Panc1 (cell line): ENCODE measurements at places on chromosomes 3 and 15.

DNA sequence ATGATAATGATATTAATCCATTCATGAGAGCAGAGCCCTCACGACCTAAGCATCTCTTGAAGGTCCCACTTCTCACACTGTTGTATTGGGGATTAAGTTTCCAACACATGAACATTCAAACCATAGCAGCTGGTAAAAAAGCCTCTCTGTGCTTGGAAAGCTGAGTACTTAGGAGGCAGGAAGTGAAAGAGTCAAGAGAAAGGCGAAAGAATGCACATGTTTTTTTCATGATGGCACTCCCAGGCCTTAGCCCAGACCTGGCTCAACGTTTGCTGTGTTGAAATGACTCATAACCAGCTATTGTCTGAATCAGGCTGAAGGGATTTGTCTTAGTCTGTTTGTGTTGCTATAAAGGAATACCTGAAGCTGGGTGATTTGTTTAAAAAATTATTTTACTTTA lies 84.4 kb upstream of the RGMA start:
- no peak for DNase-seq

DNA sequence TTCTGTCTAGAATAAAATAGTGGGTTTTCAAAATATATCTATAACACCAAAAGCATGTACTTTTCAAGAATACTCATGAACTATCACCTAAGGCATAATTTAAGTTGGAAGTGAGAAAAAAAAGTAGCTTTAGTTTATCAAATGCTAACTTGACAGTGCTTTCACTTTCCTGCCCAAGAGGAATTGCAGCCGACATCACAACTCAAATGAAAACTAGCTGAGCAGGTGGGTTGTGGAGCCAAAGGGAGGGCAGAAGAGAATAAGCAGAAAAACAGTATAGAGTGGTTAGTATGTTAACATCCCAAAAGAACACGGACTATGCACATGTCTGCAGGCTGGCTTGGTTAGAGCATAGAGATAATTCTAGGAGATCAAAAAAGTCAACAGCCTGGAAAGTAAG lies 120.9 kb downstream of the NEDD4 start:
- no peak for DNase-seq

- no peak for DNase-seq
Observed at GRCh38 chr15:70318594-70319465, 221.1 kb upstream of the TLE3 start.

DNA sequence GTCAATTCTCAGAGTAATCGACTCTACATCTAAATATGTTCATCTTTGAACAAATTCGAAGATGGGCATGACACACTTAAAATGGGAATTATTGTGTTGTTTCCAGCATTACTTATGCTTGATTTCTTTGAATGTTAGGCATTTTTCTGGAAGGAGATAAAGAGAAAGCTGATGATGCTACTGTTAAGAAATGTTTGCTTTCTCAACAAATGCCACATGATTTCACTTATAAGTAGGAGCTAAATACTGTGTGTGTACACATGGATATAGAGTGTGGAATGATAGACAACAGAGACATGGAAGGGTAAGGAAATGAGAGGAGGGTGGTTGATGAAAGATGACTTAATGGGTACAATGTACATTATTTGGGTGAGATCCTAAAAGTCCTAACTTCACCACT lies 400.9 kb downstream of the TBL1XR1 start:
- no peak for DNase-seq

GRCh38 chr3:167330993-167331785 lies 48.9 kb downstream of the ZBBX start:
- no peak for DNase-seq

DNA sequence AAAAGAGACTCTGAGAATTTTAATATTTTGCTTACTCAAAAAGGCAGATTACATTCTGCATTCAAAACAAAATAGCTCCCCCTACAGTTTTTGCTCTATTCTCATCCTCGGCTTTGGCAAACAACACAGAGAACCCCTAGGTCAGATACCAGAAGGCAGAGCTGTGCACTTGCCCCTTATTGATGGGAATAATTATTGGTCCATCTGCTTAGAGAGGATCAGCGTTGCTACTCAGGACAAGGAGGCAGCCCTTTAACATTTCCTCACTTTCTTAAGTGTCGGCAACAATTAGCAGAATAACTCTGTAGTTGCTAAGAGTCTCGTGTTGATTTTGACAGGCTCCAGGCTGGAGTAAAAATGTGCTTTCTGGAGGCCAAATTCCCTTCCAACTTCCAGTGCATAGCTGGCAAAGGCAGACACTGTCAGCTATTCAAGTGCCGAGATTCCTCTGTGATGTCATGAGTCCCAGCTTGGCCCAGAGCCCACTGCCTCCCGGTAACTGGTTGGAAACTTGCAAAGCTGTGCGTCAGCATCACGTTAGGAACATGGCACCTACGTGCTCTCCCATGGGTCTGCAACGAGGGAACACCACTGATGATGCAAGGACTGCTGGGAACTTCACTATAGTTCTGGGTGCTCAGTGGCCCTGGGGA lies 482.7 kb upstream of the ADAMTS9 start:
- no peak for DNase-seq

- no peak for DNase-seq
Observed at GRCh38 chr15:40439461-40439959, 1.2 kb upstream of the BAHD1 start.
